NCI-H524 treated with DMSO at 0.1 percent for 48 hours (cell line): ENCODE measurements at places on chromosomes 3 and 15.

DNA sequence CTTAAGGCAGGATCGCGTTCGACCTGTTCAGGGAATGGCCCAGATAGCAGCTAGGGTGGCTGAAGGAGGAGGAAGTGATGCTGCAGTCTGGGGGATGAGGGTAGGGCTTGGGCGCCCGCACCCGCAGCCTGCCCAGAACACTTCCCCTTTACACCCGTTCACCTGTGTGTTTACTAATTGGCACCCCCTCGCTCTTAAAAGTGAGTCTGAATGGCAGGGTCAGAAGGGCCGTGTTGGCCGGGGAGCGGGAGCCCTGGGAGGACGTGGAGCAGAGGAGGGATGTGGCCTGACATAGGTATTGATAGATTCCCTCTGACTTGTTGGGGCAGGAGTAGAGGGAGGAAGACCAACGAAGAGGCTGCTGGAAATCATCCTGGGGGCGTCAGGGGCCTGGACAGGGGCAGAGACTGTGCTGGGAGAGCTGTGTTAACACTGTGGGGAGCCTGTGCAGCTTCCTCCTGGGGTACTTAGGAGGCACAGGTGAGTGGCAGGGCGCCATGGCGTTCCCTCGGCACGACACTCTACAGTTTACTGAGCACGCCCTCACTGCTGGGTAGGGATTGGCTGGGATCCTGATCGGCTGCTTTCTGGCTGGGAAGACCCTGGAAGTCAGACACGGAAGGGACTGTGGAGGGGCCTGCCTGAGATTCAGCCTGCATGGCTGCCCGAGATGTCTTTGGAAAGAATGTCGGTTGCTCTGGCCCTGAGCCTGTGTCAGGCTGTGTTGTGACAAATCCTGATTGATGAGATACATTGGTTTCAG lies 51.7 kb downstream of the SLC6A6 start:
- no peak for DNase-seq

DNA sequence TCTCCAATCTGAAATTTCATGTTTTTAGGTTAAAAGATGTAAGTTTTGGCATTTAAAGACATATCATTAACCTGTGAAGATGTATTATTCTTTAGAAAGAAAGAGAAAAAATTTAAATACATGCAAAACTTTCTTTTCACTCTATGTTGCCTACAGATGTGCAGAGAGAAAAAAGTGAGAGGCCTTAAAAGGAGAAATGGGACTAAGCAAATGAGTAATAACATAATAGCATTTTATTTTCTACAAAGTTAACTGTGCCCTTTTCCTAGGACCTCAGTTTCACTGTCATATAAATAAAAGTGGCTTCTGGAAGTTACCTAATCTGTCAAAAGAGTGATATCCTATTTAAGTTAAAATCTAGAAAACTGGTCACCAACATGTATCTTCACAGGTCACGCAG lies 16.1 kb downstream of the DAZL start:
- no peak for DNase-seq

DNA sequence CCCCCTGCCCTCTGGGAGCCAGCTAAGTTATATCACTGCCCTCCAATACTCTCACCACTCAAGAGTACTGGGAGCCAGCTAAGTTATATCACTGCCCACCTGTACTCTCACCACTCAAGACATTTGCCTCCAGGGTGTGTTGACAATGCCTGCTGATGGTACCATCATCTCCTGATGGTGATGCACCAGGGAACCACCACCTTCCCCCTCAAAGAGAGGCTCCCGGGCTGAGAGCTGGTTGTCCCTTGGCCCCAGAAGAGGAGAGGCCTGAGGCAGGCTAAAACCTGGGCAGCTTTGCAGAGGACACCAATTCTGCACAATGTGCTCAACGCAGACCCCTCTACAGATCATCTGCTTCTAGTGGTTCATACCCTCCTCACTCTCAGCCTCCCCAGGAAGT lies 7.5 kb upstream of the HAPLN3 start:
- no peak for DNase-seq

DNA sequence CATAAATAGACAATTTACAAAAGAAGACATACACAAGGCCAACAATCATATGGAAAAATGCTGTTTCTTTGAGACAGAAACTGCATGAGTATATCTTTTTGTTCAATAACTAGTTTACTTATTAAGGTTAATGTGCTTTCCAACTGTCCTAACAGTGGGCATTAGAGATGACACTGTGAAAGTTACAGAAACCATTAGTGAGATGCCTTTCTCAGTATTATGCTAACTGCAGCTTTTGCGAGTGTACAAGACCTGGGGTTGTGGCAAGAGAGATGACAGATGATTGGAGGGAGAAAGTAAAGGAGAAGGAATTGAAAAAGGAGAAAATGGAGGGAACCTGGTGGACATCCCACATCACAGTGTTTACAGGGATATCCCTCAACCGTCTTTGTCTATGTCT lies 640.5 kb downstream of the ZPLD1 start:
- DNase-seq, result no peak

- no peak for DNase-seq
Measured at GRCh38 chr3:46942481-46943236, 33.9 kb downstream of the CCDC12 start.

DNA sequence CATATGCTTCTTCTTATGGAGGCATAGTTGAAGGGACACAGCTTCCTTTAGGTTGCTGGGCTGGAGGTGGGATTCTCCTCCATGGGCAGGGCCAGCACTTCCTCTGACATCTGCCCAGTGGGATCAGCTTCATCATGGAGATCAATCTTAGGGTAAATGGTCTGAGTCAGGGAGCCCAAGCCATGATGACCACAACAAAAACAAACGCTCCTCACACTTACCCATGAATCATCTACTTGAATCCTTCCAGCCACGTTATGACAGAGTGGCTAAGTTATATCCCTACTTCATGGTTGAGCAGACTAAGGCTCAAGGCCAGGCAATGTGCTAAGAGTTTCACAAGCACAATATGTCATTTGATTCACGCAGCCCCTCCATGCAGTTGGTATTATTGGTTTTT lies 87.2 kb upstream of the NMNAT3 start:
- DNase-seq, result no peak

GRCh38 chr3:63364495-63364894 lies 86.4 kb downstream of the SYNPR start:
- DNase-seq, result no peak

DNA sequence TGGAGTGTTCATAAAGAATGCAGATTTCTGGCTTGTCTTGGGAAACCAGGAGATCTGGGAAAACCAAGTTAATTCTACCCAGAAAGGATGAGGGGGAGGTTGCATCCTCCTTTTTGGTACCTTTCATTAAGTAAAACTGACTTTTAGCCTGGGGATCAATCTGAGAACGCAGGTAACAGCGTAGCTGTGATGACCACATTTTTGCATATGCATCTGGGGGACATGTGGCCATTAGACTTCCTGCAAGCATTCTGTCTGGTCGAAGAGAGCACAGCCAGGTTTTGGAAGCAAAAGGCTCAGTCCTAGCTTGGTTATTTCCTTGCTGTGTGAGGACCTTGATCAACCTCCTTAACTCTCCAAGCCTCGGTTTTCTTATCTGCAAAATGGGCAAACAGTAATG lies 145.2 kb downstream of the SHQ1 start:
- DNase-seq, result no peak

- no peak for DNase-seq
Measured at GRCh38 chr3:37321377-37321781, 147.0 kb upstream of the LRRFIP2 start.

- no peak for DNase-seq
Measured at GRCh38 chr3:39106281-39106811, 1.1 kb downstream of the GORASP1 start.

- DNase-seq, result no peak
Measured at GRCh38 chr15:89442671-89443307, 53.6 kb downstream of the RHCG start.

DNA sequence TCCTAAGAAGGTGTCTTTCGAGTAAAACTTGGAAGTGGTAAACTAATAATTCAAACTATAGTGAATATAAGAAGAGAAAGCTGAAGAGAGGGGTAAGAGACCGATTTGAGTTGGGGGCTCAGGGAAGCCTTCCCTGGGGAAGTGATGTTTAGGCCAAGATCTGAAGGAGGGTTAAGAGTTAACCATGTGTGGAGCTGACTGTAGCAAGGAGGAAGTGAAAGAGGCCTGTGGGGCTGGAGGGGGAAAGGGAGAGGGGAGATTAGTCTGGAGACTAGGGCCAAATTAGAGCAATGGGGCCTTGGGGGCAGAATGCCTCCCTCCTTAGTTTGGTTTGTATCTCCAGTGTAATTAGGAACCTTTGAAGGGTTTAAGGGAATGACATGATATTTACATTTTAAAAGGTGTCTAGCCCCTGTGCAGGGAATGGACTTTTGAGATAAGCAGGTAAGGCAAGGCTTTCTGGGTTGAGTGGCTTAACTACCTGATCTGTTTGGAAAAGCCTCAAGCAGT lies 2.2 kb downstream of the ZNF592 start:
- DNase-seq, result no peak

DNA sequence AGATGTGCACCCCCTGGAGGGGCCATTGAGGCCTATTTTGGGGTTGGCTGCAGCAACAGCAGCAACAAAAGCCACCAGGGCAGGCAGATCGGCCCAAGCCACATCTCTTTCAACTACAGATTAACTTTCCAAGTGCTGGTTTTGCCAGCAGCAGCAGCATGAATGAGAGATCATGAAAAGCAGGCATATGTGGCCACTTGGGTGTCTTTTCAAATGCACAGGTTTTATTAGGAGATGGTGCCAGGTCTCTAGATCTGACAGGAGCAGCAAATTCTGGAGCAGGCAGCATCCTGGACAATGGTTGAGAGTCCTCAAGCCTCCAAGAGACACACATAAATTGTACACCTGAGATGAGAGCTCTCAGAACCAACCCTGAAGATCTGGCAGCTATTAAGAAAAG lies 31.7 kb upstream of the CCDC66 start:
- DNase-seq, result no peak

GRCh38 chr15:57697588-57697987 lies 8.9 kb upstream of the POLR2M start:
- no peak for DNase-seq

DNA sequence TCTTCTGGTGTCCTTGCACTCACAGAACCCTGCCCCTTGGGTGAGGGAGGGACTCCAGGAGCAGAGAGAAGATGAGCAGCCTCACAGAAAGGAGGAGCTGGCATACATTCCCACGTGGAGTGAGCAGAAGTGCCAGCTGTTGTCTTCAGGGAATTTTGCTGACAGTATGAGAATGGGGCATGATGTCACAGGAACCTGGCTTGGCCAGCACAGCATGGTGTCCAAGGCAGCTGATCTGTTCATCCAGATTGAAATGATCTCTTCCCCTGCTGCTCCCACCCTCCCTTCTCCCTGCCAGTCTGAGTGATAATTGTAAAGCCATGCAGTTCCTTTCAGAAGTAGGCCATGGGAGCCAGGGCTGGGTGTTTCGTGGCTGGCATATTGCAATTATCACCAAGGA lies 53.3 kb downstream of the GJD2 start:
- DNase-seq, result no peak

DNA sequence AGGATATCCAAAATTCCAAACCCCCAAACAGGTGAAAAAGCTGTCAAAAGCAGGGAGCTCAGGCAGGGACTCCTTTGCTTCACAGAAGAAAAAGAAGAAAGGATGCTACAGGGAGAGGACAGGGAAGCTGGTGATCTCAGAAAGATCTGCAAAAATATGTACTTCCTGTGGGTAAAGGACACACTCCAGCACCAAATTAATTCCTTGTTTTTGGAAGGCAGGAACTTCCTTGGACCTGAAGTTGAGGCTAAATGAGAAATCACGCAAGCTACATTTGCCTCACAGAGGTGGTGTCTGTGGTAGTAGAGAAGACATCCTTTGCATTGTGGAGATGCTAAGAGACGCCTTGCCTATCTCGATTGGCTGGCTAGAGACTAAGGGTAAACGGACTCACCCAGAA lies 26.7 kb upstream of the ANPEP start:
- no peak for DNase-seq

DNA sequence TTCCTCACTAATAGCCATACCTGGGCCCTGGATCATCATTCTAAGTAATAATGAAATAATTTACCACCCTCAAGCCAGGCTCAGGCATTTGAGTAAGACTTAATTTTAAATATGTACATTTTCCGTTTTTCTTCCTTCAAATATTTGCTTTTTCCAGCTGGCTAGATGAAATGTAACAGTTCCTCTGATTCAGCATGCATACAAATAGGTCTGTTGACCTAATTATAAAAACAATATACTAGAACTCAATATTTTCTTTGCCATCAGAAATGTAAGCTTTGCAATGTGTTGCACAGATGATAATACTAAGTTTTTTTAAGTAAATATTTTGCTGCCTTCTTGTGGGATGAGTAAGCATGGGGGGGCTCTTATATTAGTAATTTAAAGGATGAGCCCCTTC lies 91.6 kb downstream of the FEZF2 start:
- no peak for DNase-seq

- no peak for DNase-seq
Measured at GRCh38 chr15:67185621-67186225, 68.7 kb downstream of the AAGAB start.

- DNase-seq, result peak; percentile 91
Measured at GRCh38 chr3:150247441-150247840, 160.7 kb upstream of the TSC22D2 start.

GRCh38 chr3:12870942-12871341 lies 29.6 kb upstream of the RPL32 start:
- no peak for DNase-seq

DNA sequence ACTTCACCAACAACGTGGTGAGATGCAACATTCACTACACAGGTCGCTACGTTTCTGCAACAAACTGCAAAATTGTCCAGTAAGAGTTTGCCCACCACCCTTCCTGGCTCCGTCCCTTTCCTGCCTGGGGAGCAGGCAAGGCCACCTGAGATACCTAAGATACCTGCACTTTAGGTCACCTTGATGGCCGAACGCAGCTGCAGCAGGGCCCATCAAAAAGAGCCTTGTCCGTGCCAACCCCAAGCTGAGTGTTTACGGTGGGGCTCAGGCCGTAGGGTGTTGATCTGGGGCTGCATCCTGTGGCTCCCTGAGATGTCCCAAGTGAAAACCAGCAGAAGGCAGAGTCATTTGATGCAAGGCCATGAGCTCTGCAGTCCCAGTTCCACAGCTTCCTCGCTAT lies 23.2 kb downstream of the LOXL1 start:
- no peak for DNase-seq

DNA sequence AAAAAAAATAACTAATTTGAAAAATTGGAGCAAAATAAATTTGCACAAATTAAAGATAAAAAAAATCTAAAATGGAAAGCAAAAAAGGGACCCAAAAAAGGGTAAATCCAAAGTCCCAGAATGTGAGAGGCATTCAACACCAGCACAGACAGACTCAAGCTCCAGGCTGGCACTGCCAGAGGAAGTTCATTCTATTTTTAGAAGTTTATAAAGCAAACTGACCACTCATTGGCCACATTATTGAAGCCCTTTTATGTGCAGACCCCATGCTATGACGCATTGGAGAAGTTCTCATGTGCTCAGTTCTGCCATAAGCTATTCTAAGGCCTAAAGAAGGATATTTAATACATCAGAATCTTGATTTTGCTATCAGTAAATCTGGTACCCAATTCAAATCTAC lies 17.6 kb upstream of the BOC start:
- no peak for DNase-seq

GRCh38 chr15:72919936-72920465 lies 132.3 kb upstream of the NEO1 start:
- DNase-seq, result no peak

- DNase-seq, result no peak
Measured at GRCh38 chr3:46122091-46122490, 86.0 kb downstream of the CCR1 start.

GRCh38 chr15:69855258-69856000 lies 242.3 kb downstream of the TLE3 start:
- no peak for DNase-seq
